Panc1 (cell line): ENCODE measurements at places on chromosomes 13 and 19.

GRCh38 chr19:40995355-40995754 lies 4.3 kb downstream of the CYP2B6 start:
- no peak for DNase-seq

- no peak for DNase-seq
Observed at GRCh38 chr19:35514282-35514809, 897 bp upstream of the DMKN start.

DNA sequence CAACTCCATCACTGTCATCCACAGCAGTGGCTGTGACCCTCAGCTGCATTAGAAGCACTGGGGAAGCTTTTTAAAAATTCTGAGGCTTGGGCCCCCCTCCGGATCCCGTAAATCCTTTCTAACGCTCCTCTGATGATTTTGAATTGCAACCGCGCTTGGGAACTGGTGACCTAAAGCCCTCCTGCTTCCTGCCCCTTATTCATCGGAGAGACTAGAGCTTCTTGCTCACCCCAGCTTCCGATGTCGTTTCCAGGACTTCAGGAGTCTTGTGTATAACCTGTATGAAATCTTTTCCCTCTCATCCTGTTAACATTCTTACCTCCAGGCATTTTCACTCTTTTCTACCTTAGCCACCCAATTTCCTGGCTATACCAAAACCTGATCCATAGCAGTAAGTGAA lies 14.8 kb downstream of the ZAR1L start:
- DNase-seq = no peak

DNA sequence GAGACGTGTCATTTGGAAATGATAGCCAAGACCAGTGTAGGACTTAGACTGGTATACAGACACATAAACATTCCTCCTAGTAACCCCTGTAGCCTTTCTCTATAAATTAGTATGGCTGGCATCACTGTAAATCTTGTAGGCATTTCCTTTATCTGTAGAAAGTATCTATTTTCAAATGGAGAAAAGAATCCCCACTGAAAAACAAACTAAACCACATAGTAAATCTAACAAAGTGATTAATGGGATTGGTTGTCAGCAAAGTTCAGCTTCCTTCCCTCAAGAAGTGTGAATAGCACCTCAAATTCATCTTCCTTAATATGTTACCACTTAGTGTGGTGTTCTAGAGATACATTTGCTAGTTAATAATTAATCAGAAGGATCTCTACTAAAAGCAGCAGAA lies 119.4 kb upstream of the NBEA start:
- DNase-seq = no peak

DNA sequence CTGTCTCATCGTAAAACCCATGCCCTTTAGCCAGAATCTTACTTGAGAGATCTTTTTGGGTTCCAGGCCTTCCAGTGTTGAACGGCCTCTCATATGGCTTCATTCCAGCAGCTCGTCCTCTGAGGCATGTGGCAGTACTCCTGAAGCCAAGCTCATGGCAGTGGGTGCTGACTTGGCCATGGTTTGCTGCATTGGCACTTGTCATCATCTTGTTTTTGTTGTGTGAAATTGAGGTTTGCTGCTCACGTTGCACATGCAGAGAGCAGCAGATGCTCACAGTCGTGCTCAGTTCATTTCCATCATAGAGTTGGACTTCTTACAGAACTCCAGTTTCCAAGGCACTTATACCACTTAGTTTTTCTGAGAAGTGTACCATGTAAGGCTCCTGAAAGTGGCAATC lies 14.9 kb downstream of the TEX29 start:
- DNase-seq = no peak

- peak; percentile 1 for DNase-seq
Observed at GRCh38 chr13:106471957-106472543, 63.4 kb downstream of the EFNB2 start.

GRCh38 chr19:56372281-56372680 lies 21.1 kb downstream of the ZNF582 start:
- no peak for DNase-seq

DNA sequence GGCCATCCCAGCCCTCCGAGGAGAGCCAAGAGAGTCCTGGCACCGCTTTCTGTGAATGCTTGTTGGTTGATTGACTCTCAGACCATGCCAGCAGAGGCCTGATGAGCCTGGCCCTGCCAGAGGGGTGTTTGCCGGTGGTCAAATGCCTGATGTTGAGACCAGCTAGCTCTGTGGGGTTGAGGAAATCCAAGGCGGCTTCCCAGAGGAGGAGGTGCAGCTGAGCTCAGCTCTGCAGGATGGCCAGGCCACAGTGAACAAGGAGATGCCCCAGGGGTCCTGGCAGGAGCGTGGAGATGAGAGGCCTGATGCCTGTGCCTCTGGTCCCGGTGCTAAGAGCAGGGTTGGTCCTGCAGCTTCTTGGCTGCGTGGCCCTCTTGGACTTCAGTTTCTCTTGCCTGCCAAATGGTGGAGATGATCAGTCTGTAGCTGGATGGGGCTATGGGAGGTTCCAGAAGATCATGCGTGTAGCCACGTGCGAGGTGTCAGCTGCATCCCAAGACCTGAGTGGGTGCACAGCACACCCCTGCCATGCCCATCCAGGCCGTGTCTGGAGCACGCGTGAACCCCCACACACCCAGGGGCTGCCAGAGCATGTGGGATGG lies 16.8 kb downstream of the NFIC start:
- DNase-seq = no peak
